Stimulated activated CD8-positive, alpha-beta memory T cell treated with anti-CD3 and anti-CD28 coated beads, Interleukin-2, amount 100 ng/mL, for 48 hours (primary cell): ENCODE measurements at places on chromosomes 6 and 20.

GRCh38 chr6:111657146-111657545 is 51.5 kb upstream of the TRAF3IP2 start:
- no peak for DNase-seq

DNA sequence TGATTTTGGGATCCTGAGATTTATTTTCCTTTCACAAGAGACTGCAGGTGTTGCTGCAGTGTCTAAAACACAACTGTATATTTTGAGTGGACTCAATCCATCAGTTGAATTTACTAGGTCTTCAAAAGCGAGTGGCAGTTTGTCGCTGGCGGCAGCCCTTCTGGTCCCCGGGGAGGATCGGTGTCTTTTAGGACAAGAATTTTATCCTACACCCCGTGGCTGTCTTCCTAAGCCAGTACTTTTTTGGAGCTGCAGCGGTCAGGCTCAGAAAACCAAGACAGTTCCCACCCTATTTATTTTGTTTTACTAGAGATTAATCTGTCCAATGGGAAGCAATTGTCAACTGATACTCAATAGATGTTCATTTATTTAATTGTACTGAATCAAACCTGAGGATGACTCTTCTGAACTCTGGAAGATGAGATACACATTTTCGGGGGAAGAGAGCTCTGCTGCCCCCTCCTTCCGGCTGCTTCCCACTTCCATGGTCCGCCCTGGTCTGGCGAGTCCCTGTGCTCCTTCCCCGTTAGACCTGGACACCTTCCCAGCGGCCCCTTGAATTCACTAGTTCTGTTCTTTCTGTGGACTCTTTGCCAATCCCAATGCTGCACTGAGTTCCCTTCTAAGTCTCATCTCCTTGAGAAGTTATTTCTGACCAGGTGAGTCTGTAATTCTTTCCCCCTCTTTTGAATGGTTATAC is 90.6 kb downstream of the ERMARD start:
- DNase-seq = no peak

- no peak for DNase-seq
These were observed 105.4 kb downstream of the CD83 start for GRCh38 chr6:14222956-14223355.

- DNase-seq = no peak
These were observed 369.5 kb downstream of the THBS2 start for GRCh38 chr6:168884050-168884645.

DNA sequence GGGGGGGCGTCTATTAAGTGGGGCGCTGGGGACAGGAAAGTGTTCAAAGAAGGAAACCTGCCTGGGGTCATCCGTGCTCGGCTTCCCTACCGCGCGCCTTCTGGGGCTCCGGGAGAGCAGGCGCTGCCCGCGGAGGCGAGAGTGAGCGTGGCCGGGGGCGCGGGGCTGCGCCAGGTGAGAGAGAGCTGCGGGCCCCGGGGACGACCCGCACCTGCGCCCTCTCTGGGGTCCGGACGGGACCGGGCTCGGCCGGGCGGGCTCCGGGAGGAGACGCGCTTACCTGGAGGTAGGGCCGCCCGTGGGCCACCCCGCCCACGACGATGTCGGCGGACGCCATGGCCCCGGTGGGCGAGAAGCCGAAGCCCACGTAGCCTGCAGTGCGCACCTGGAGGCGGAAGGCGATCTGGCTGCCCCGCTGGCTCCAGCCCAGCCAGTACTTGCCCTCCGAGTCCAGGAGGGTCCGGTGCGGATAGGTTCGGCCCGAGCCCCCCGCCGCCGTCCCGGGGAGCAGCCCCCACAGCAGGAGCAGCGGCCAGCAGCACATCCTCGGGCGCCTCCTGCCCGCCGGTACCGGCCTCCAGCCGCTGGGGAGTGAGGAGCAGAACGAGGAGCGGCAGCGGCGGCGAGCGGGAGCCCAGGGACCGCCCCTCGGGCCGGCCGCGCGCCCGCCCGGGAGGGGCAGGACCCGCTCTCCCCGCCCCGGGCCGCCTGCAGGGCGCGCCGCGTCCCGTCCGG is at the start of gene MOXD1:
TSS of gene MOXD1 (minus strand) at position 593 of the 735 bp plus-strand sequence. CDS start at position 544, 49 bp downstream.
- DNase-seq = no peak

GRCh38 chr6:54245265-54245664 is 63.0 kb upstream of the TINAG start:
- DNase-seq = no peak

GRCh38 chr6:134186355-134186754 is 131.6 kb downstream of the SGK1 start:
- DNase-seq = no peak

GRCh38 chr6:86775893-86776292 is 161.4 kb upstream of the HTR1E start:
- no peak for DNase-seq

GRCh38 chr6:43937236-43938177 is 167.5 kb downstream of the VEGFA start:
- no peak for DNase-seq

DNA sequence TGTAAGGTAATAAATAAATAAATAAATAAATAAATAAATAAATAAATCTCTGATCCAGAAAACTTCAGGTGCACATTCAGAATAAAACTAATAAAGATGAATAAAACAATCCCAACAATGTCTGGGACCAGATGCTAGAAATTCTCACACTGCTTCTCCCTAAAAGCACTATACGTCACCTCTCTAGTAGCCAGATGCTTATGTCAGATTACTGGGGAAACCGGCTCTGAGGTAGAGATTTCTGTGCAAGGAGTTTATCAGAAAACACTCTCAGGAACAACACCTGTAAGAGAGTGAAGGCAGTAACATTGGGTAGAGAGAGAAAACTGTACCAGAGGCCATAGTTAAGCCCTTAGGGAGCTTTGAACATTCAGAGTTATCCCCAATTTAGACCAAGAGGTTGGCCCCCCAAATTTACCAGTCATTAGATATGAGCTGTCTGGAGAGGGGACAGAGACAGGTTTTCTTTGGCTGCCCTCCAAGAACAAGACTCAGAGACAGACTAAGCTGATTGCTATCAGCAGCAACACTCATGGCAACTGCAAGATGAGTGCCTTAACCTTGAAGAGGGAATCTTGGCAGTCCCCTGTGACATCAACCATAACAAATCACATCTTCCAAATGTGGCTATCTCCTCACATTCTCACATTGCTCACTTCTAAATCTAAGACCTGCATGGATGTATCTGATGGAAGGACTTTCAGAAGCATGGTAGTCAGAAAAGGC is 151.2 kb upstream of the BMP5 start:
- no peak for DNase-seq

GRCh38 chr20:36399147-36399968 is 93.2 kb downstream of the DLGAP4 start:
- peak; percentile 6 for DNase-seq

- no peak for DNase-seq
These were observed 5.2 kb downstream of the SYNGAP1 start for GRCh38 chr6:33424855-33425667.

DNA sequence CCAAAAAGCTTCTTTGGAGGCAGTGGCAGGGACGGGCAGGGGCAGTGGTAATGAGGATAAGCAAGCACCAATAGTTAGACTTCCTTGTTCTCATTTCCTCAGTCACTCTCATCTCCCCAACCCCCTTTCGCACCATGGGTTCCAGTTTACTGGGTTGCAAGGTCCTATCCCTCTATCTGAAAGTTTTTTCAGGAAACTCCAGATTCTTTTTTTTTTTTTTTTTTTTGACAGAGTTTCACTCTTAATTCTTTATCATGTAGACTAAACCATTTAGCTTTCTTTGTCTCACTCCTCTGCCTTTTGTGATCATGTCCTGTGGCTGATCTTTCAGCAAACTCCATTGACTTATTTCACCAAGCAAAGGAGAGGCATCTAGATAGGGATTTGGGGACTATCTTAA is 51.4 kb upstream of the GMDS start:
- no peak for DNase-seq

DNA sequence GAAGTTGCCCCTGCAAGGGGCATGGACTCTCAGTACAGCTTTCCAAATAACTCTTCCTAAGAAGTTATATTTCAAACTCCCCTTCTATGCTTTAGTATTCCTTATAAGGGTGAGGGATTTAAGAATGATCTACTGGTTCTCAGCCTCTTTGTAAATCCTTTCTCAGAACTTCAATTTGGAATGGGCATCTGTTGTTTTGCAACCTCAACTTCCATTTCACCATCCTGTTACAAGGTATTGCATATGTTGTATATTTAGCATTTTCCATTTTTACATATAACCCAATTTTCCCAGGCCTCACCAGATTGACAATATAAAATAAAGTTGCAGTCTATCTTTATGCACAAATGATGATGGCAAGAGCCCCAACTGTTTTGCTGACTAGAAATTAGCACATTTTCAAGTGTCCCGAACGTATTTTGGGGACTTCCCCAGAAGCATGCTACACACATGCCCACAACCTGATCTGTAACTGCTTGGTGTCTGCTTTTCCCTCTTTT is 154.9 kb upstream of the CARMIL1 start:
- no peak for DNase-seq

- DNase-seq = peak; percentile 57
These were observed 122.6 kb downstream of the GPX5 start for GRCh38 chr6:28648035-28648877.

- DNase-seq = no peak
These were observed 41.6 kb downstream of the VSTM2L start for GRCh38 chr20:37944456-37944981.

- no peak for DNase-seq
These were observed 1.7 kb downstream of the ARFGEF2 start for GRCh38 chr20:48923149-48923718.

DNA sequence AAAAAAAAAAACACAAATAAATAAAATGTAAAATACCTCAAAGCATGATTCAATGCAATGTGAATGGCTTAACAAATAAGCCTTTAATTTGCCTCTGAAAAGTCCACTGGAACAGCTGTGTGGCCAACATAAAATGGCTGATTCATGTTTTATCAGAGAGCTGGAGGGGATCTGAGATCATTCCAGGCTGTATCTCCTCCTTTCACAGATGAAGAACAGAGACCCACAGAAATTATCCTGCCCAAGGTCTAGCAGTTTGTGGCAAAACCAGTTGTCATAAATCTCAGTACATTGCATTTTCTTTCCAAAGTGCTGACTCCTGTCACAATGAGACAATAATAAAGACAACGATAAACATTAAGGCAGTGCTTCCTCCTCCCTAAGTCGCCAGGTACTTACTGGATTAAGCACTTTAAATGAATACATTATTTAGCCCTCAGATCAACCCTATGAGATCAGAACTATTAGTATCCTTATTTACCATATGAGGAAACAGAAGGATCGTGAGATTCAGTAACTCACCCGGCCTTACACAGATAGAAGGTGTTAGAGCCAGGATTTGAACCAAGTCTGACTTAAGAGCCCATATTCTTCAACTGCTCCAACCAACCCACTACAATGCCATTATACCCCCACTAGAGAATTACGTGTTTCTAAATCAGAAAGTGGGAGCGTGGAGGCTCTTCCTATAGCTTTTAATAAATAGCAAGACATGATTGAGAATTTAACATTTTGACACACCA is 118.3 kb downstream of the KIF13A start:
- no peak for DNase-seq

GRCh38 chr20:7850775-7851490 is 89.3 kb downstream of the HAO1 start:
- no peak for DNase-seq

DNA sequence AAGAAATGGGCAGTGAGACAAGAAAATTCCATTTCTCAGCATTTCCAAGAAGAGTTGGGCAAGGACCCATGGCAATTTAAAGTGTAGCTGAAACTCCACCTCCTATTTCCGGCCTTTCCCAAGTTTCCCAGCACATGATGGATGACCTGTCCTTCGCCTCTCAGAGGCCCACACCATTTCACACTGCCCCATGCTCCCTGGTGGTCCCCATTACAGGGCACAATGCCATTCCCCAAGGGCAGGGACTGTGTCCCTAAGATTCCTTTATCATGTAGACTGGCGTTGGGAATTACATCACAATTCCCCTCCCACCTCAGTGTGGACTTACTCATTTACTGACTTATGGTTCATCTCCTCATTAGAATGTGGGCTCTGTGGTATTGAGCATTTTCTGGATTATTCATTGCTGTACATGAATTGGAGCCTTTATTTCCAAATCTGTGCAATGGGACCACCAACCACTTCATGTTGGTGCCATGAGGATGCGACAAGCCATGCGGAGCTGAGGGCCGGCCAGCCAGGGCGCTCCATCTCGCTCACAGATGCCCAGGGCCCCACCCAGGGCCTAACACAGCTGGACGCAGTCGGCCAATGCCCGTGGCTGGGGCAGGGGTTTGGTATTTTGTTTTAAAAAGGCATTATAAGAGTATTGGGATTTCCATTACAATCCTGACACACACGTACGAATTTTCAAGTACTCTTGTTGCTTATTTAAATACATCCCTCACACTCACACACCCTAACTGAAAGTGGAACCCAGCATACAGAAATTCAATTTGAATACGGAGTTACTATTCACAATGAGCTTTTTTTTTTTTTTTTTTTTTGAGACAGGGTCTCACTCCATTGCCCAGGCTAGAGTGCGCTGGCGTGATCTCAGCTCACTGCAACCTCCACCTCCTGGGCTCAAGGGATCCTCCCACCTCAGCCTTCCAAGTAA is 5.4 kb downstream of the ACSS1 start:
- no peak for DNase-seq

DNA sequence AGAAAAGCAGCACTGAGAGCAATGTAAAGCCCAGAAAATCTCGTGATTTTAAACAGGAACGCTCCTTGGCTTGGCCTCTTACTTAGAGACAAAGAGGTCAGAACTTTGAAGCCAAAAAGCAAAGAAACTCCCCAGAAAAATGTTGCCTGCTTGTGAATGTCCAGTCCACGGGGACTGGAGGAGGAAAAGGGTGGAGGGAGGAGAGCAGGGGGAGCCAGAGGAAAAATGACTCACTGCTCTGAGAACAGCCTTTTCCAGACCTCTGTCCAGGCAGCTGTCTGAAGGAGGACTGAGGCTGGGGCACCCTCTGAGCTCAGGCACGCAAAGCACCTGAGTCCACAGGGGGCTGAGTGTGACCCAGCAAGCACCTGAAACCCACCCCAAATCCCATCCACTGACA is 64.7 kb downstream of the TRAM2 start:
- DNase-seq = no peak

GRCh38 chr6:41937861-41938574 is 3.6 kb downstream of the CCND3 start:
- no peak for DNase-seq

DNA sequence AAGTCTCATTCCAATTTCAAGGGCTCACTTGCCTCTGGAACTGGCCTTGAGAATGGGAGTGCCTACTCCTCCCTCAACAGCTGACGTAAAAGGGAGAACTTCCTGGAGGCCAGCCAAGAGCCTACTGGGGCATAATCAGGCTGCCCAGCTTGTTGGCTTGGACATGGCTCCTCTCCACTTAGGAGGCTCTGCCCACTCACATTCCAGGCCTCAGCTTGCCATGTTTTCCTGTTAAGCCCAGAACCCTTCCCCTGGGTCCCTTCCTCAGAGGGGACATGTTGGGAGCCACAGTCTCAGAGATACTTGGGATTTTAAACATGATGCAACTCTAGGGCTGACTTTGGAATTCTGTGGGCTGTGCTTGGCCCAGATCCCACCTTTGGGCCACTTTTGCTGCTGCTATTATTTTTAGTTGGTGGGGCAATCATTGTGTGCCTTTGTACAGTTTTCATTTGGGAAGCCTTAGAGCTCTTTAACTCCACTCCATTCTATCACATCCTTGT is 31.5 kb upstream of the ADTRP start:
- DNase-seq = no peak

GRCh38 chr20:653110-653589 is at the start of gene SRXN1:
TSS of gene SRXN1 (minus strand) at chr20:653200. CDS start at chr20:653185, 15 bp downstream.
- peak; percentile 79 for DNase-seq
